ENCODE measurements at places on chromosomes 12 and 14. TPM values are rescaled to one million over a fixed set of nuclear protein-coding genes. Genes with fewer than 3 reads are reported as not detected.

The GPR65 gene
- total RNA-seq = 0.20 TPM

The ADCY6 gene
- total RNA-seq = 11.8 TPM

The OTOGL gene
- total RNA-seq = 0.04 TPM

The TROAP gene
- total RNA-seq = 0.24 TPM

The BCDIN3D gene
- 1.2 TPM for total RNA-seq

The ZNF605 gene
- 2.1 TPM for total RNA-seq

The OASL gene
- total RNA-seq = 0.36 TPM

The WDHD1 gene
- total RNA-seq = 1.2 TPM

The HOTAIR gene
- 0.83 TPM for total RNA-seq

The TAMALIN gene
- total RNA-seq = 13.9 TPM

DNA sequence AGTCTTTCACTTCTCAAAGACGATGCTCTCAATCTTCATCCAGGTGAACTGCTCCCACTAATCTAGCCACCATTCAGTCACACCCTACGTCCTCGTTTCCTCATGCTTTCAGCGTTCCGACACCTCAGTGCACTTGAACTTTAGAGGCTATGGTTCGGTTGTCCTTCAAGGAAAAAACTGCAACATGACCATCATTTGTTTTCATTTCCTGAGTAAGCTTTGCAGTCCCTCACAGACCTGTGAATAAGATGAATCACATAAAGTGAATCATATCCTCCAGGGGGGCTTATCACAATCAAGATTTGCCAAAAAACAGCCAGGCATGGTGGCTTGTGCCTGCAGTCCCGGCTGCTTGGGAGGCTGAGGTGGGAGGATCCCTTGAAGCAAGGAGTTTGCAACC, 80.2 kb downstream of the TMCC3 start:
- peaks cover 7% of the 10 kb centered on the region for H3K4me1 ChIP-seq
- H3K27me3 ChIP-seq = no peaks in the 10 kb centered on the region
- H3K4me3 ChIP-seq = no peak overlapping the region
- H3K36me3 ChIP-seq = no peaks in the 10 kb centered on the region
- no peak overlapping the region for H3K27ac ChIP-seq
- no peak for DNase-seq

GRCh38 chr12:105453316-105453715, 122.8 kb downstream of the C12orf75 start:
- peaks cover 11% of the 10 kb centered on the region for H3K4me1 ChIP-seq
- H3K36me3 ChIP-seq = no peaks in the 10 kb centered on the region
- no peaks in the 10 kb centered on the region for H3K27me3 ChIP-seq
- H3K4me3 ChIP-seq = no peak overlapping the region

GRCh38 chr12:38204831-38205230, 111.7 kb upstream of the ALG10B start:
- no peak for DNase-seq
- no peaks in the 10 kb centered on the region for H3K36me3 ChIP-seq
- H3K4me1 ChIP-seq = no peaks in the 10 kb centered on the region
- H3K27me3 ChIP-seq = no peaks in the 10 kb centered on the region
- no peak overlapping the region for H3K4me3 ChIP-seq

DNA sequence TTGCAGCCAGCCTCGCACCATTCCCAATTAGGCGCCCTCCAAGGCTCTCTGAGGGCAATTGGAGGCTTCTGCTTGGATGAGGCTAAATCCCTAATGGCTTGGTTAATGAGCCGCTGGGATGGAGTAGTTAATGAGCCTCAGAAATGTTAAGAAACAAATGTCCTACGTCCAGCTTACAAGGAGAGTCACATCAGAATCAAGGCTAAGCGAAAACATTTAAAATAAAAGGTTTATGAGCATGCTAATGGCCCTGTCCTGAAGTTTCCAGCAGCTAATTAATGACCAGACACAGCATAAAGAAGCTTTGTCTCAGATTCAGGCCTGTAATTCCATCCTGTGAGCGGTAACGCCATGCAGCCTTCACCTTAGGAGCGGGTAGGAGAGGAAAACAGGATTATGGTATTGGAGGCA, 200.7 kb upstream of the BCL2L14 start:
- H3K36me3 ChIP-seq = peaks cover 16% of the 10 kb centered on the region
- H3K27me3 ChIP-seq = no peaks in the 10 kb centered on the region
- H3K27ac ChIP-seq = no peak overlapping the region

DNA sequence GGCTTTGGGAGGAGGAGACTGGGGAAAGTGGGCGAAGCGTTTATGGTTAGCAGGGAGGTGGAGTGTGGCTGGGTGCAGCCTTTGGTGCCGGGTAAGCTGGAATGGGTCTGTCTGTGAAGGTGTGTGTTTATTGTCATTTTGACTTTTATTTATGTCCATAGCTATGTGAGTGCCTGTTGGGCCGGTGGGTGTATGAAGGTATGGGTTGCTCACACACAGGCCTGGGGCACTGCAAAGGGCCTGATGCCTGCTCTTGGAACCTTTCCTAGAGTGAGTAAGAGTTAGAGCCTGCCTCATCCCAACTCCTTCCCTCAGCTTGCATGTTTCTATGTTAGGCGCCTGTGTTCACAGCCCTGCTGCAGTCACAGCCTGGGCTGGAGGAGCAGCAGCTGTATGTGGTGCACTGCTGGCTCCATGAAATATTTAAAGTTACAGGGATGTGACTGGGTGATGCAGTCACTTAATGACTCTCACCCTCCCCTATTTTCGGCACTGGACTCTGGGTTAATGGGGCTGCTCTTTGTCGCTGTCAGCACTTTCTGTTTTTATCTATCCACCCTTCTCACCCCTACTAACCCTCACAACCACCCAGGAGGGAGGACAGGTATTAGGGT, 2.6 kb upstream of the PPP1R1A start:
- DNase-seq = no peak
- no peaks in the 10 kb centered on the region for H3K36me3 ChIP-seq
- H3K27me3 ChIP-seq = no peaks in the 10 kb centered on the region
- H3K4me3 ChIP-seq = no peak overlapping the region

DNA sequence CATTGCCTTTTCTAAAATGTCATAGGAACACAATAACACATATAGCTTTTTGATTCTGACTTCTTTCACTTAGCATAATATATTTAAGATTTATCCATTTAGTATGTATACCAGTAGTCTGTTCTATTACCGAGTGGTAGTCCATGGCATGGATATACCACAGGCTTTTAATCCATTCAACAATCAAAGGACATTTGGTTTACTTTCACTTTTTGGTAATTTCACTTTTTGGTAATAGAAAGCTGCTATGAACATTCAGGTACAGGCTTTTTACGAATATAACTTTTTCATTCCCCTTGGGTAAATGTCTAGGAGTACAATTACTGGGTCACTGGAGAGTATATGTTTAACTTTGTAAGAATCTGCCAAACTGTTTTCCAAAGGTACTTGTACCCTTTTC, 100.7 kb upstream of the PRICKLE1 start:
- no peaks in the 10 kb centered on the region for H3K36me3 ChIP-seq
- H3K4me1 ChIP-seq = no peaks in the 10 kb centered on the region
- H3K27me3 ChIP-seq = no peaks in the 10 kb centered on the region
- H3K4me3 ChIP-seq = no peak overlapping the region
- no peak for DNase-seq

DNA sequence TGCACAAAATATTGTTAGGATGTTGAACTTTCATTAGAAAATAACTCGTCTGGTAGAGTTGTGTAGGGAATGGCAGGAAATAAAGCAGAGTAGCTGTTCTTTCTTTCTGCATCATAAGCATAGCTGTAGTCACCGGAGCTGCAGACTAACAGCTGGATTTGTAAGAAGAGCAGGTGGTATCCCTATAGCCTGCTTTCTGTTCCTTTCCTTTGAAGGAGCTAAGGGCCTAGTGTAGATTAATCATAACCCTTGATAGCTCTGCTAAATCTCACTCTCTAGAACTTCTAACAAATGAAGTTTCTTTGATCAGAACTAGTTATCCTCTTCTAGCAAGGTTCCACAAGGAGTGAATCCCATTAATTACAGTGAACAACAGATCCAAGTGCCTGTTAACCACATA, 3.5 kb downstream of the LMO3 start:
- no peak overlapping the region for H3K4me3 ChIP-seq
- H3K27ac ChIP-seq = no peak overlapping the region
- H3K27me3 ChIP-seq = peaks cover 15% of the 10 kb centered on the region
- no peaks in the 10 kb centered on the region for H3K4me1 ChIP-seq

GRCh38 chr14:94965551-94966313, 191.6 kb downstream of the DICER1 start:
- DNase-seq = no peak
- H3K27ac ChIP-seq = no peak overlapping the region
- H3K4me3 ChIP-seq = no peak overlapping the region

GRCh38 chr14:81313200-81313599, 86.9 kb downstream of the STON2 start:
- H3K4me1 ChIP-seq = peaks cover 12% of the 10 kb centered on the region
- no peaks in the 10 kb centered on the region for H3K27me3 ChIP-seq
- H3K4me3 ChIP-seq = no peak overlapping the region
- no peaks in the 10 kb centered on the region for H3K36me3 ChIP-seq
- no peak overlapping the region for H3K27ac ChIP-seq
- DNase-seq = no peak

DNA sequence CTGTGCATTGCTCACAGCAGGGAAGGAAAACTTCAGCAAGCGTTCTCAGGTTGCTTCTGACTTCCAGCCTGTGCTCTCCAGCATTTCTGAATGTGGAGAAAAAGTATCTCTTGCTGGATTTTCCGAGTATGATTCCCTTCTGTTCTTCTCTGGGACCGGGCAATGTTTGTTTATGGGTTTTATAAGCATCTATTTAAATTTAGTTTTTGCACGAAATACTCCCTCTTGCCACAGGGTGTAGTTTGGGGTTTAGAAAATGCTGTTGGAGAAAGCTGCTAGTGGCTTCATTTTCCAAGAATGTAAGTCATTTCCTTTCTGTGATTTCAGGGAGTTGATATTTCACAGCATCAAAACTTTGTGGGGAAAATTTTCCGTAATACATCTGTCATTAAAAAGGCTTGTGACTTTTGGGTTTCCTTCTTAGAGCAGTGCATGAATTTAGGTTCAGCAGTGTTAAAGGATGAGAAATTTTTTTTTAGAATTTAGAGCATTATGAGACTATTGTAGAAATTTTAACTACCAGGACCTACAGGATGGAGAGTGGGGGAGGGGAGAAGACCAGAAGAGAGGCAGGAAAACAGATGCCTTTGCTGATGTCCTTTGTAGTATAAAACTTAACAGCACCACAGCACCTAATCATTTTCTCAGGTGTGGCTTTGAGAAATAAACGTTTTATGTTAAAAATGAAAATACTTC, 1.5 kb downstream of the FRMD6 start:
- H3K4me1 ChIP-seq = peaks cover 11% of the 10 kb centered on the region
- peak overlapping the region; percentile 95 for H3K27ac ChIP-seq
- no peak for DNase-seq

- DNase-seq = no peak
- H3K27me3 ChIP-seq = no peaks in the 10 kb centered on the region
- H3K4me1 ChIP-seq = peaks cover 14% of the 10 kb centered on the region
Measured at GRCh38 chr12:62933220-62933601, 1.7 kb downstream of the PPM1H start.

GRCh38 chr12:105237666-105238065, 1.7 kb upstream of the APPL2 start:
- DNase-seq = no peak
- no peaks in the 10 kb centered on the region for H3K36me3 ChIP-seq
- H3K4me1 ChIP-seq = peaks cover 29% of the 10 kb centered on the region
- no peak overlapping the region for H3K27ac ChIP-seq
- H3K27me3 ChIP-seq = no peaks in the 10 kb centered on the region
- H3K4me3 ChIP-seq = no peak overlapping the region

DNA sequence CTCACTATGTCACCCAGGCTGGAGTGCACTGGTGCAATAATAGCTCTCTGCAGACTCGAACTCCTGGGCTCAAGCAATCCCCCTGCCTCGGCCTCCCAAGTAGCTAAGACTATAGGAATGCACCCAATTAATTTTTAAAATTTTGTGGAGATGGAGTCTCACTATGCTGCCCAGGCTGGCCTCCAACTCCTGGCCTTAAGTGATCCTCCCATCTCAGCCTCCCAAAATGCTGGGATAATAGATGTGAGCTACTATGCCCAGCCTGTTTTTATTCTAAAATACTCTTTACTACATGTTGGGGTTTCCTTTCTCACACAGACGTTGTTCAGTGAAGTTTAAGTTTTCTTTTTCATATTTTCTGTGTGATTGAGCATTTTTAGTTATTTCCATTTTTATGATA, 60.9 kb upstream of the DUSP6 start:
- no peak overlapping the region for H3K4me3 ChIP-seq
- no peaks in the 10 kb centered on the region for H3K27me3 ChIP-seq
- H3K27ac ChIP-seq = no peak overlapping the region
- DNase-seq = no peak

DNA sequence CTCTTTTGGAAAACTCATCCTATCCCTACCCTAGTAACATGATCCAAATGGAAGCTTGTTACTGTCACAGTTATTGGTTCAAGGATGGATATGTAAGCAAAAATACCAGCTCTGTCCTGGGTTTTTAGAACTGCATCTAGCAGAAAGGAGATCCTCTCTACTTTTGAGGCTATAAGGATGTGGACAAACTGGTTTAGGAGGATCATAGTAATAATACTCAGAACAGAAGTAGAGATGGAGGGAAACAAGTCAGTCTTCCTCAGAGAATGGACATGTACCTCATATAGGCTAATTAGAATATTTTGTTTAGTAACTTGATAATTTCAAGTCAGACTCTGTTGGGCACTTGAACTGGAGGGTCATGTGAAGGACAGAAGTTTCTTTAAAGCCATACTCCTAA, 26.6 kb downstream of the FUT8 start:
- no peak for DNase-seq
- no peaks in the 10 kb centered on the region for H3K4me1 ChIP-seq

DNA sequence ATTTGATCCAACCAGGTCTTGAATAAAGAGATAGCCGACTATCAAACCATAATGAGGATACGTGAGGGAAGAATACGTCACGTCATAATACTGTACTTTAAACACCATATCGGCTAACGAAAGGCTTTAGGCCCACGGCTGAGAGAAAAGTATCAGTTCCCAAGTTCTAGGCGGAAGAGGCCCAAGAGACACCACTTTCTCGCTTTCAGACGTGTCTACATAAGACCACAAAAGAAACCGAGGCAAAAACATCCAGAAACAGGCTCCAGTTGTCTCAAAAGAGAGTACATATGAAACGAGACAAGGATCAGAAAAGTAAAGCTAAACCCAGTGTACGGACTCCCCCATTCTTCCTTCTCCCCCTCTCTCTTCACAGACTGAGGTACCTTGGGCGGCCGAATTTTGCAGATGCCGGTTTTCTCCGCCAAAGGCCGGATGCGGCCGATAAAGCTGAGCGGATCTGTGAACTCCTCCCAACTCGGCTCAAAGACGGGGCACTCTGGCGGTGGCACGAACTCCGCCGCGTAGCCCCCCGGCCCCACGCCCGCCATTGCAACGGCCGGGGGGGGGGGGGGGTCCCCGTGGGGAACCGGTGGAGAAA, 479 bp downstream of the KDM5A start:
- H3K4me1 ChIP-seq = peaks cover 39% of the 10 kb centered on the region
- no peak for DNase-seq
- H3K27ac ChIP-seq = peak overlapping the region; percentile 93
- H3K27me3 ChIP-seq = no peaks in the 10 kb centered on the region
- peaks cover 11% of the 10 kb centered on the region for H3K36me3 ChIP-seq
